ENCODE measurements at places on chromosomes 11 and 22.

DNA sequence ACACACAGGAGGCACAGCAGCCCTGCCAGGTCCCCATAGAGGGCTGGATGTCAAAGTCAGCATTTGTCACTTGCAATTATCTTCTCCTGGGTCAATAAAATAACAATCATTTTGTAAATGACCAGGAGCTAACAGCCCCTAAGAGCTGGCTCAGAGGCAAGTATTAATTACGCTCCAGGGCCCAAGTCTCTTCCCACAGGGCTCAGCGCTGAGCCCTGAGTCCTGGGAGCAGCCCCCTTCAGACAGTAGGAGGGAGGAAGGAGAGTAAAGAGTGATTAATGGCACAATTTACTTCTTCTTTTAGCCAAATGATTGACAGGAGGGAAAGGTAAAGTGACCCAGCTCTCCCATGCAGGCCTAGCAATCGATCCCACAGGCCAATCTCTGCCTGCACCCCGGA lies 99.0 kb upstream of the DRD2 start:
- DNase-seq = no peak

- DNase-seq = no peak
Observed at GRCh38 chr22:41411021-41411851, 29.5 kb downstream of the TEF start.

DNA sequence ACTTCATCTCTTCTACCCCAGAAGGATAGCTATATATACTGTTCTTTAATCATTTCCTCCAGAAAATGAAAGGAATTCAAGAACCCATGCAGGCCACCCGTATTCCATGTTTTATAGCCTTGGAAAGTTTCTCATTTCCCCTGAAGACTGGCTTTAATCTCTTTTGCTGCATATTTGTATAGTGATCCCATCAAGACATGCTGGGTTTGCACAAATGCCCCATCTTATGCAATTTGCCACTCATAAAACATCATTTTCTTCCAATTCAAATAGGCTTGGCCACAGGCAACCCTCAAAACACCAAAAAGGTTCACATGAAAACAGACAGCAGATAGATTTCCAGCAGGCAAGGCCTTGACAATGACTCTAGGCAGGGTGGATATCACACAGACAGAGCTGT lies 28.3 kb upstream of the APOA1 start:
- DNase-seq = no peak

- no peak for DNase-seq
Observed at GRCh38 chr22:47406896-47407295, 644.4 kb downstream of the TBC1D22A start.

- no peak for DNase-seq
Observed at GRCh38 chr22:43897751-43898261, 6.0 kb upstream of the PNPLA5 start.
